ENCODE measurements at places on chromosomes 11 and 22. TPM values are rescaled to one million over a fixed set of nuclear protein-coding genes. Genes with fewer than 3 reads are reported as not detected.

DNA sequence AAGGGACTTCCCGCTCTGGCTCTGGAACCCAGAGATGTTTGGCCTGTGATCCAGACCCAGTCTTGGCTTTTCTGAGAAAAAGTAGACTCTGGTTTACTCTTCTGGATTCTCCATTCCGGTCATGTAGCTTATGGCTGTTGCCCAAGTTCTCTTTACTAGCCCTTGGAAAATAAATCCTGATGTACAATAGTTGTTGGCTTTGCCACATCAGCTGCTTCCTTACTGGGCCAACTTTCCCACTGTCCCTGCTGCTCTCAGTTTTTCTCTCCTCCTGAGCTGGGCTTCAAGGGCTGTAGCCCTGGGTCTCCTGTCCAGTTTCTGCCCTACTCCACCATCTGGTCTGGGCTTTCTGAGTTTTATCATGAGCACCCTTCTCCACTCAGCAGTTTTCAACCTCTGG is 12.5 kb downstream of the PATZ1 start:
- DNase-seq: no peak

- DNase-seq: no peak
These were observed 2.0 kb downstream of the FBLN1 start for GRCh38 chr22:45504373-45505341.

DNA sequence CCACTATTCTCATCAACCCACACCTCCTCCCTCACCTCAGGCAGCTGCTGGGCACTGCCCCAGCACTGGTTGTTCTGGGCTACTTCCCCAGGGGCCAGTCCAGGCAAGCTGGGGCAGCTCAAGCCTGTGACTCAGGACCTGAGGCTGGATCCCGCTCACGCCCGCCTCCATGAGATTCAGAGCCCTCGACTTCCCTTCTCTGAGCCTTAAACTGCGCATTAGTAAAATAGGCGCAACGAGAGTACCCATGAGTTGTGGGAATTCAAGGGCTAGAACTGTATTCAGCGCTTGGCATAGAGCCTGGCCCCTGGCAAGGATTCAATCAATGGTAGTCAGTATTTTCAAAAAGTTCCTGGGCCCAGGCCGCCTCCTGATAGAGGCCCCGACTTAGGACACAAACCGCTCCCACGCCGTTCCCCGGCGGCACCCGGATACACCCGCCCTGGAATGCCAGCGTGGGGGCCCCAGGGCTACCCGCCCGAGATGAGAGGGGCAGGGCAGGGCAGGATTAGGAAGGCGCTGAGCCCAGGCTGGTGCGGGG is 723 bp upstream of the CD82 start:
- no peak for DNase-seq

GRCh38 chr22:27247701-27248434 is 553.7 kb downstream of the MN1 start:
- DNase-seq: no peak

- DNase-seq: no peak
These were observed 652 bp upstream of the FOSL1 start for GRCh38 chr11:65900899-65901180.

GRCh38 chr11:60930394-60930793 is 6.1 kb downstream of the TMEM132A start:
- DNase-seq: no peak

GRCh38 chr11:67648796-67649613 is 1.5 kb downstream of the ACY3 start:
- DNase-seq: no peak

DNA sequence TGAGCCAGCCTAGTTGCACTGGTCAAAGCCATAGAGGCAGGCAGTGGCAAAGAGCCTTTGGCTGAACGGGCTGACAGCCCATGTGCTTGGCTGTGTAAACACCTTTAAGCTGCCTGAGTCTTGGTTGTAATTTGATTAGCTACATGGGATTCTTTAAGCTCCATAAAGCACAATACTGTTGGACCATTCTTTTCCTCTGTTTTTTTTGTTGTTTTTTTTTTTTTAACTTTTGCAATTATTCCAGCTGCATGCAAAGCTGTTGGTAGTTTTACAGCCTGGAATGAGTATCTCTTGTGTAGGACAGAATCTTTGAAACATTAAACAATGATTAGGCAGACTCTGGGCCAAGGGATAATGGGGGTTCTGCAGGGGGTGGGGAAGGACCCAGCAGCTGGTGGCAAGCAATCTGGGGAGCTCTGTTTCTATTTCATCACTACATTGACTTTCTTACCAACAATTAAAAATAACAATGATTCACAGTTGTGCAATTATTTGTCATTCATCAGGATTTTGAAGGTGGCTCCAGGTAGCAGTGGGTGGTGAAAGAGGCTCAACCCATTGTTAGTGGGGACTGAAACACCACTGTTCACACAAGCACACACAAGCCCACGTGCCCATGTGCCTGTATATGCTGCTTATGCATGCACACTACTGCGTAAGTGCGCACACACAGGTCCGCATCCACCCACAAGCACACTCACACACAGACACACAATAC is 69.5 kb upstream of the CSNK2A3 start:
- DNase-seq: no peak

Gene TP53AIP1
- total RNA-seq: 0.20 TPM

Gene HEPACAM
- total RNA-seq: not detected

Gene PCNX3
- 102 TPM for total RNA-seq

- DNase-seq: no peak
These were observed 387.5 kb upstream of the NARS2 start for GRCh38 chr11:78961937-78962701.

- no peak for DNase-seq
These were observed 314.7 kb upstream of the SORL1-AS1 start for GRCh38 chr11:121767433-121767832.

Gene SCUBE2
- not detected for total RNA-seq

Gene TPBGL
- not detected for total RNA-seq

Gene OR51B2
- total RNA-seq: not detected

DNA sequence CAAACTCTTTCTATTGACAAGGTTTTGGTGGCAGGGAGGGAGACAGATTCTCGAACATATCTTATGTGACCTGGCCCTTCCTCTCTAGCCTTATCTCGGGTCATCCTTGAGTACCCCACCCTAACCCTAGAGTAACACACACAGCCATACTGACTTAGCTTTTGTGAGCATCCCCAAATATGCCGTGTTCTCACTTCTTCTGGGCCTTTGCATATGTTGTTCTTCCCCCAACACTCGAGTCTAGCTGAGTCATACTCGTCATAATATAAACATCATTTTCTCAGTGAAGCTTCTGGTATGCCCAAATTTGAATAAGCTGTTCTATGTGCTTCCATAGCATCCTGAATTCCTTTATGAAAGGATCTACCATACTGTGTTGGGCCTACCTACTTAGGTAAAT is 8.0 kb downstream of the TTC17 start:
- no peak for DNase-seq

Gene CD6
- total RNA-seq: 0.53 TPM

GRCh38 chr11:17046690-17047089 is 30.8 kb downstream of the RPS13 start:
- no peak for DNase-seq

DNA sequence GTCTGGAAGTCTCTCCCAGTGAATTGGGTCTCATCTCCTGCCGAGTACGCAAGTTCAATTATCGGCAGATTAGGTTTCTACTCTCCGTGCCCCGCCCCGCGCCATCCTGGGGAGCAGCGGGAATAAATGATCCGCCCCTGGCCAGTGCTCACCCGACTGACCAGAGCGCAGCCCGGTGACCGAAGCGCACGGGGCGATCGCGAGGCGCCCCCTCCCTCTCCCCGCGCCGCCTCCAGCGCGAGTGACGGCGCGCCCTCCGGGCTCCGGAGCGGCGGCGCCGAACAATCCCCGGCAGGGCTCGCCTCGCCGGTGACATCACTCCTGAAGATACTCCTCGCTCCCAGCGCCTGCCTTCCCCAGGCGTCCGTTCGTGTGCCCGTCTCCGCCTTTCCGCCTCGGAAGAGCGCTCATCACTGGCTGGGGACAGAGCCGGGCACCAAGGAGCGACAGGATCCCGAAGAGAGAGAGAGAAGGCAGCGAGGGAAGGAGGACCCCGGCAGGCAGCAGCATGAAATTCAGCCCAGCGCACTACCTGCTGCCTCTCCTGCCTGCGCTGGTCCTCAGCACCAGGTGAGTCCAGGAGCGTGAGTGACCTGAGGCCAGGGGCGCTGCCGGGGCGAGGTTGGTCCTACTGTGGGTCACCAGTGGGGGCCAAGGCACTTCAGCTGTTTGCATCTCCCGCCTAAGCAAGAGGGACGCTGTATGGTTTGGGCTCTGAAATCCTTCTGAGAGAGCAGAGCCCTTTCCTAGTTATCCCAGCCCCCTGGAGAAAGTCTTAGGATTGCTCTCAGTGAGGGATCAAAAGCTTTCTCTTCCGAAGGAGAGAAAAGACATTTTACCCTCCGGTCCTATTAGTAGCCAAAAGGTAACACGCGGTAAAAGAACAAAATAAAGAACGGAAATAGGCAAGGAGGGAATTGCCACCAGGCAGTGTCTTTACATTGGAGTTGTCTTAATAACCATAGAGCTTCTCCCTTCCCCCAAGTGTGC is at the start of gene LUZP2:
Gene LUZP2, plus strand, starts transcription at position 318 of the 990 bp plus-strand sequence.
- DNase-seq: no peak

DNA sequence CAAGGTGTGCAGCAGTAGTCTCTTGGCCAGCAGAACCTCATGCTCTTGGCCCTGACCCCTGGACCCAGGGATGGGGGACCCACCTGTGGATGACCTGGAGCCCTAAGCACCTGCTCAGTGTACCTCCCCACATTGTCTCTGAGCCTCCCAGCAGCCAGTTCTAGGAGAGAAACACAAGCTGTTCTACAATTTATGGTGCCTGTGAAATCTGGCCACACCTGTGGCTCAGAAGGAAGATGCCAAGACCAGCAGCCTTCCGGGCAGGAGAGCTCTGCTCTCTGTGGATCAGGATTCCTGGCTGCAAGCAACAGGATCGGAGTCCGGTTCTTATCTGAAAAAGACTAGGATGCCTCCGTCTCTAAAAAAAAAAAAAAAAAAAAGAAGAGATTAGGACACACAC is 103.6 kb upstream of the ANO1 start:
- DNase-seq: no peak

GRCh38 chr22:46641811-46642266 is 21.7 kb downstream of the GRAMD4 start:
- DNase-seq: no peak

DNA sequence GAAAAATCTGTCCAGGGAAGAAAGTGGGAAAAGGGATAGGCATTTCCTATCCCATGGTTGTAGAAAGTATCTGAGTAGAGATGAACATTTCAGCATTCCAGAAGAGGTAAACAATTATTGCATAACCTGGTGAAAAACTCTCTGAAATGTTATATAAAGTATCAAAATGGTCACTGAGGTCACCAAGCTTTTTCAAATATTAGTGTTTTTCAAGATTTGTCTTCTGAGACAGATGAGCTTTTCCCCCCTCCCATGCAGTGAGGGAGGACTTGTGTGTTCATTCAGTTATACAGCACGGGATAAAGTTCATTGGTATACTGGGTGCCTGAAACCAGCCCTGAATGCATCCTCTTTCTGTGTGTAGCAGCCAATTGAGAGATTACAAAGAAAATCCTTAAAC is 1.9 kb upstream of the DEPDC7 start:
- DNase-seq: no peak

Gene EFEMP2
- 1.2 TPM for total RNA-seq

- no peak for DNase-seq
These were observed 59.2 kb upstream of the CRTAM start for GRCh38 chr11:122779047-122779629.

DNA sequence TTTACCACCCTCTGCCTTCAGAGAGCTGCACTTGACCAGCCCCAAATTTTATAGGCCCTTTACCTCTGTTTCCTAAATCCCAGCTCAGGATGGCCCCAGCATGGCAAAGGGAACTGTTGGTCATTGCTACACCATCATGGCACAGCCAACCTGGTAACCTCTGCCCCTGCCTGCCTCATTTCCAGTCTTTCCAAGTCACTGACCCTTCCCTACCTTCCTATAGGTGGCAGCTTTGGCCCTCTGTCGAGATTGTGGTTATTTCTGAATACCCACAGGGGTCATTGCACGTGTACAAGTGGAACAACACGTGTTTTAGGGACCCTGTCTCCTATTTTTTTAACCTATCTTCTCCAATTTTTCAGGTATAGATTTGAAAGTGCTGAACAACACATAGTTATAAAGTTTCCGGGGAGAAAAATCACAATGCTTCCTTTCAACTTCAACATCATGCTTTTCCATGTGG is 2.8 kb downstream of the GALNT18 start:
- no peak for DNase-seq

DNA sequence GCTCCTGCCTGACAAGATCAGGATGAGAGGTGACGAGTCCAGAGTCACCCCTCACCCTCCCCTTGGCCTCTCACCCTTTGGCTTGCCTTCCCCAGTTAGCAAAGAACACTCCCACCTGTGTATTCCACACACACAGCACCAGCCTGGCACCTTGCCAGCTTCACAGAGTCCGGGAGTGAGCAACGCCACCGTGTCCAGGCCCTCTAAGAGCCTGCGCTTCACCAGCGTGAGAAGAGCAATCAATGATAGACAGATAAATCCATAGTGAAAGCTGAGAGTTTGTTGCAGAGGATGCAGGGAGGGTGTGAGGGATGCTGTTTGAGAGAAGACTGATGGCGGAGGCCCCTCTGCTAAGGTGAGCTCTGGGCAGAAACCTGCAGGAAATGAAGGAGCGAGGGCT is 404.5 kb downstream of the LARGE1 start:
- peak; percentile 25 for DNase-seq

DNA sequence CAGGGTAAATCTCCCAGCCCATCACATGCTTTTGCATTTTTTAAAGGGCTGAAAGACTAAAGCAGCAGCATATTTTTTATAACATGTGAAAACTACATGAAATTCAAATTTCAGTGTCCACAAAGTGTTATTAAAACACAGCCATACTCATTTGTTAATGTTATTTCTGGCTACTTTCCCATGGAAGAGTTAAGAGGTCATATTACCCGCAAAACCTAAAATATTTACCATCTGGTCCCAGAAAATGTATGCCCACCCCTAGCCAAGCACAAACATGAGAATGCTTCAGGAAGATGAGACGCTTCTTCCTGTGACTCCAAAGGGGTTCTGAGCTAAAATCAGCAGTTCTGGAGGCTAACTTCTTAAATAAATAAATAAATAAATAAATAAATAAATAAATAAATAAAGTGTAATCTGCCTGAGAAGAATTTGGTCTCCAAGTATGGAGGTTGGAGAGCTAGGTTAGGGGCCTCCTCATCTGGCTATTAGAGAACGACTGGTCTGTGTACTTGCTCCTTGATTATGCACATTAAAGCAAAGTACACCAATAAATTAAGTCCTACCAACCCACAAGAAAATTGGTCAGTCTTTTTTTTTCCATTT is 9.7 kb downstream of the IMMP1L start:
- no peak for DNase-seq

Gene ASPHD2
- 0.20 TPM for total RNA-seq

Gene PPP6R2
- total RNA-seq: 54.1 TPM

GRCh38 chr11:131816051-131816450 is 445.6 kb downstream of the NTM start:
- no peak for DNase-seq

Gene POU2AF1
- total RNA-seq: 4.0 TPM

Measured in HT-29 (cell line).